ENCODE measurements at places on chromosomes 12 and 14.

DNA sequence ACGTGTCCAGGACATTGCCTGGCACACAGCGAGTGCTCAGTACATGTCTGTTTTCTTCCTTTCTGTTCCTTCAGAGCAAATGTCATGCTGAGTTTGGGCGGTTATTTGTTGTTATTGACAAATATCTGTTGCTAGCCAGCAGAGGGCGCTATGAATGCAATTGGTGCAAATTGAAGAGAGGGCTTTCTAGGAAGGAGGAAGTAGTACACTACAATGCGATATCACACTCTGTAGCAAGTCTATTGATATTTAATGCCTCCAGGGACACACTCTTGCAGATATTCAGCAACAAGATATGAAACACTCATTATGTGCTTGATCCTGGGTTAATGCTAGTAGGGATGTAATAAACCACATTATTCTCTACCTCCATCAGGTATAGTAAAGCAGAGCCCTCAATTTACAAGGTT lies 267.3 kb upstream of the SRRM4 start:
- no peak for DNase-seq

DNA sequence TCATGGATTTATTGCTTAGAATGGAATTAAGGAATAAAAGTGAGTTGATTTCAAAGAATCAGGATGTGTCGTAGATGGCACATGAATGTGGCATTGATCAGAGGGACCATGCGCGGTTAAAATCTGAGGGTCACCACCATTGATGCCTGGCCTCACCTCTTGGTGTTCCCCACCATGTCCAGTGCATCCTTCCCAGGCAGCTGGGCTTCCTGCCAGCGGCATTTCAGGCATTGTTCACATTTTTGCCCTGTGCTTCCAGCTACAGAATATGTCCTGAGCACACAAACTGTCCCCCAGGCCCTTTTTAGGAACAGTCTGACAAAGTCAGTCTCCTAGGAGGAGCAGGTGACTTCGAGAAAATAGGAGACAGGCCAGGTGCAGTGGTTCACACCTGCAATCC lies 42.0 kb upstream of the TSPAN9 start:
- no peak for DNase-seq

GRCh38 chr14:91371011-91371989 lies 46.3 kb downstream of the CCDC88C start:
- no peak for DNase-seq

- DNase-seq: no peak
These were observed 145.0 kb downstream of the SAMD4A start for GRCh38 chr14:54711812-54712464.

- DNase-seq: no peak
These were observed 372.9 kb upstream of the TMEM132C start for GRCh38 chr12:127893895-127894609.

GRCh38 chr12:110993434-110993833 lies 73.1 kb upstream of the MYL2 start:
- DNase-seq: no peak

DNA sequence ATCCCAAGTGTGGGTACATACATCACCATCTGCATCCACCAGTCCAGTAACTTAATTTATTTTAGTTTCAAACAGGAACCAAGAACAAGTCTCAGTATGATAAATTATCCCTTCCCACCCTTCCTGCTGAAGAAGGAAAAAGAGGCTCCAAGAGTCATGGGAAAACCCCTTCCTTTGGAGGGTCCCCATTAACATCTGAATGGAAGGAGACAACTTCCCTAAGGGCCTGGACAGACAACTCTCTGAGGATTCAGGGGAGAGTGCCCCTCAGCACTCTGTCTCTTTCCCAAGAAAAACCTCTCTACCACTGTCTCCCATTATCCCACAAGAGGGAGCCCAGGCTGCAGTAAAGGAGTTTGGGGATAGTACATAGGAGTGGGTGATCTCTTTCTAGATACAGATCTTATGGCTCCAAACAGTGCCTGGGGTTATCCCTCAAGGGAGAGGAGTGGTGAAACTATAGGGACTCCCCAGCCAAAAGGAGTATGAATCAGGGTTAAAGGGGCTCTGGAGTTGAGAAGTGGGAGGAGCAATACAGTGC lies 6.2 kb downstream of the WNT10B start:
- DNase-seq: no peak

DNA sequence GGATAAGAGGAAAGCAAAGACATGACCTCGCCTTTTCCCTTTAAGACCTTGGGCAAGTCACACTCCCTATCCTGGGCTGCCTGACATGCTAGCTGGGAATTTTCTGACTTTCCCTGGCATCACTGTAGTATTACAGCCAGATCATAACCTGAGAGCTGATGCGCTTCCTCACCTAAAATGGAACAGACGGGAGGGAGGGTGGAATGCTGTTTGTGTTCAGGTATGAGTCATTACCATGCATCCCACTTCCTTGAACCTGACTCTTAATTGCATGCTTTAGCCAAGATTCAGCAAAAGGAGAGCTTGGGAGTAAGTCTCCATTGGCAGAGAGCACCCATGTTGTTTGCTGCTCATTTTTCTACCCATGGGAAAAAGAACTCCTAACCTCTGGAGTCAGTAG lies 156.5 kb downstream of the KCNK10 start:
- no peak for DNase-seq

GRCh38 chr12:27252934-27253333 lies 8.8 kb downstream of the STK38L start:
- no peak for DNase-seq

DNA sequence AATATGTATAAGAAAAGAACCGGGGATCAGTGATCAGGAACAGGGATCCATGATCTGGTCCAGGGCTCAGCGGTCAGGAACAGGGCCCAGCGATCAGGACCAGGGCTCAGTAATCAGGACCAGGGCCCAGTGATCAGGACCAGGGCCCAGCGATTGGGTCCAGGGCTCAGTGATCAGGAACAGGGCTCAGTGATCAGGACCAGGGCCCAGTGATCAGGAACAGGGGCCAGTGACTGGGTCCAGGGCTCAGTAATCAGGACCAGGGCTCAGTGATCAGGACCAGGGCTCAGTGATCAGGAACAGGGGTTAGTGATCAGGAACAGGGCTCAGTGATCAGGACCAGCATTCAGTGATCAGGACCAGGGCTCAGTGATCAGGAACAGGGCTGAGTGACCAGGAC lies 56.3 kb downstream of the TMEM121 start:
- DNase-seq: no peak

DNA sequence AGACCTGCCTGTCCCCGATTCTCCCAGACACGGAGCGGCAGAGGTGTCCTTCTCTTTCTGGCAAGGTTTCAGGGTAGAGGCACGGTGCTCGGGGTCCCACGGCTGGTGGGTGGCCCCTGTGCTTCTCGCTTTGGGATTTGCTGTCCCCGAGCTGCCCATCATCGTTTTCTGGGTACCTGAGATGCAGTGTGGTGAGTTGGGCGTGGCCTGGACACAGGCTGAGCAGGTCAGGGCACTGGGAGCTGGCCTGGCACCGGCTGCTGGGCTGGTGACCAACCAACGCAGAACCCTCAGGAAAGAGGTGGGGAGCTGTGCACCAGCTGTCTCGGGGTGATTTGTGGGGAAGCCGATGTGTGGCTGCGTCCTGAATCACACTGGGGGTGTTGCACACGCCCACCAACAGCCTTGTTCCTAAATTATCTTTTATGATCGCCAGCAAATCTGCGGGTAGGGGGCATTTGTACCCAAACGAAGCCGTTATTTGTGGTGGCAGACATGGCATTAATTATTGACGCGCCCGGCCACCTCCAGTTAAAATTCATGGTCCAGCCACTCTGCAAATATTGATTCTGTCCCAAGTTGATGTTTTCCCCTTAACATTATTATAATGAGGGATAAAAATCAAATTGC lies 61.0 kb downstream of the KIF26A start:
- no peak for DNase-seq

DNA sequence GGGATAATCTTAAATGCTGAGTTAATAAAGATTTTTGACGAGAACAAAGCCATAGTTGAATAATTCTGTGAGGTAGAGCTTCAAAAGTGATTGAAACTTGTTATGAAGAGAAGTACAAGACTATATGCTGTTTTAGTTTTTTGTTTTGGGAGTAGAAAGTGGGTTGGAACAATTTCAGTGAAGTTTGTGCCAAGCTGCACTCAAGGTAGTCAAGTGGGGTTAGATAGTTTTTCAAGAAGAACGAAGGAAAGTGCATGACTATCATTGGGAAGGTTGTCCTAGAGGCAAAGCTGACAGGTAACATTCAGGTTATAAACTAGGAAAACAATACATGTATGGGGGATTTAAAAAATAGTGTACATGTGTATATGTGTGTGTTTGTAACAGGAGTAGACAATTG lies 16.2 kb downstream of the FUT8 start:
- no peak for DNase-seq

DNA sequence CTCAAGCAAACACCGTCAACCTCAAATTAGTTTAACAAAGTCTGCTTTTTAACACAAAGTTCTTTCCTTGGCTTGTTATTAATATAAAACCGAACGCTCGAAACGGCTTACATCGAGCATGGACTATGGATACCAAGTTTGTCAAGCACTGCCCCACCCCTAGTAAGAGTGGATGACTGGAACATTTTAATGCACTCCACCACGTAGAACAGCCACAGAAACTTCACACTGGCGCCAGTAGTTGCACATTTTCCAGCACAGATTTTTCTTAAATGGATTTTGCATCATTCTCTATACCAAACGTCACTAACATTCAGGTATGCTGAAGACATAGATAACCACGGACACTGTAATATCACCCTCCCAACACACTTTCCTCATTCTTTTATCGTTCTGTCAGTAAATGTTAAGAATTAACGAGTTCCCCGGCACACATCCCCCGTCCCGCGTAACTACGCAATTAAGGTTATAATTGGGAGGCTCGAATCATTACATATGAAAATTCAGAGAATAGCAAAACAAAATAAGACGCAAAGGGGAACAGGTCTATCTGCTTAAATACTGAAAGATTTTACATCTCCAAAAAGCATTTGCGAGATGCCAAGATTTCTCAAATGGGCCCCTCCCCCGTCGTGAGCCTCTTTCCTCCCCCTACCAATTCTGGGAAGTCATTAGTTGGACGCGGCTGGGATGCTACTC lies 990 bp downstream of the FERMT2 start:
- no peak for DNase-seq

GRCh38 chr14:50821510-50822464 lies 9.2 kb downstream of the NIN start:
- DNase-seq: no peak

GRCh38 chr12:121903202-121903601 lies 14.6 kb downstream of the PSMD9 start:
- DNase-seq: no peak

DNA sequence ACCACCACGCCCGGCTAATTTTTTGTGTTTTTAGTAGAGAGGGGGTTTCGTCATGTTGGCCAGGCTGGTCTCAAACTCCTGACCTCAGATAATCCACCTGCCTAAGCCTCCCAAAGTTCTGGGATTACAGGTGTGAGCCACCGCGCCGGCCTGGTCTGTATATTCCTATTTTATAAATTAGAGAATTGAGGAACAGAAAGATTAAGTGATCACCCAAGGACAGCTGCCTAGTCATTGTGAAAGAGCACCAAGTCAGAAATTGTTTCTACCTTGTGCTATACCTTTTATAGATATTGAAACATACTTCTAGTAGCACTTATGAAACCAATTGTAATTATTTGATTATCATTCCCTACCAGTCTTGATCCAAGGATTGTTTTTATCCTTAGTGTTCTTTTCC lies 1.9 kb downstream of the KNTC1 start:
- DNase-seq: no peak

DNA sequence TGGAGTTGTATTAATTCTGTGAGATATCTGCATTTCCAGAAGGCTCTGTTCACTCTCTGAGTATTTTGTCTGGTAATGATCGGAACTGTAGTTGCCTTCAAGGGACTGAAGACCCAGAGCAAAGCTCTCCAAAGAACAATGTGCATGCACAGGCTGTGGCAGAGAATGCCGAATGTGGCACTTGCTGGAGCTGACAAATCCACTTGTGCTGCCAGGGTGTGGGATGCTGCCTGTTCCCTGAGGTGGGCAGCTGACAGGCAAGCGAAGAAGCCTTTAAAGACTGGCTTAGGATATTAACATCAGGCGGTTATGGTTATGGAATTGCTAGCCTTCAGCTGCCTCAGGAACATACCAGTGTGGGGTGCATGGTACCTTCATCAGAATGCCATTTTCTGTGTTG lies 419.9 kb upstream of the ATP2B1 start:
- no peak for DNase-seq

DNA sequence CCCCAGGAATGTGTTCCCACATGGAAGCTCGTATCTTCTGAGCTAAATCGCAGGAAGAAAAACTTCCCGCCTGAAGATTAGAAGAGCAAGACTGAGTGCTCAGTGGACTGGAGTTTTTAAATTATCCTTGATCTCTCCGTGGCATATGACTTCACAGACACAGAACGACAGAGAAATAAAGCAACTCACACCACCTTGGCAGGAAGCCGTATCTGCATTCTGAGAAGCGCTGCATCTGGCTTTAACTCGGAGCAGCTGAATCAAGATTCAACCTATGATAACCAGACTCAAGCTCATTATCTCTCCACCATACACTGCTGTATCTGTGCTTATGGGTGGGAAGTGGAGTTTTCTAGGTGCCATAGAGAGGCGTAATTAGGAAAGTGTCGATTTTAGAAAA lies 1482.7 kb downstream of the AACS start:
- DNase-seq: no peak

DNA sequence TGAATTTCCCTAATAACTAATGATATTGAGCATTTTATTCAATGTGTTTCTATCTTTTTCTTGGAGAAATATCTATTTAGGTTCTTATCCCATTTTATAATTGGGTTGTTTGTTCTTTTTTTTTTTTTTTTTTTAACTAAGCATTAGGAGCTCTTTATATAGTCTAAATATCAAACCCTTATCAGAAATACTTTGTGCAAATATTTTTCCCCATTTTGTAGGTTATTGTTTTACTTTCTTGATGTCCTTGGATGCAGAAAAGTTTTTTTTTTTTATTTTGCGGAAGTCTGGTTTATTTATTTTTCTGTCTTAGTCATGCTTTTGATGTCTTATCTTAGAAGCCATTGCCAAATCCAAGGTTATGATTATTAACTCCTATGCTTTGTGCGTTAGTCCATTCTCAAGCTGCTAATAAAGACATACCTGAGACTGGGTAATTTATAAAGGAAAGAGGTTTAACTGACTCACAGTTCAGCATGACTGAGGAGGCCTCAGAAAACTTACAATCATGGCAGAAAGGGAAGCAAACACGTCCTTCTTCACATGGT lies 434.3 kb upstream of the TBX3 start:
- DNase-seq: no peak

GRCh38 chr14:76965232-76965631 lies 63.3 kb downstream of the IRF2BPL start:
- no peak for DNase-seq

DNA sequence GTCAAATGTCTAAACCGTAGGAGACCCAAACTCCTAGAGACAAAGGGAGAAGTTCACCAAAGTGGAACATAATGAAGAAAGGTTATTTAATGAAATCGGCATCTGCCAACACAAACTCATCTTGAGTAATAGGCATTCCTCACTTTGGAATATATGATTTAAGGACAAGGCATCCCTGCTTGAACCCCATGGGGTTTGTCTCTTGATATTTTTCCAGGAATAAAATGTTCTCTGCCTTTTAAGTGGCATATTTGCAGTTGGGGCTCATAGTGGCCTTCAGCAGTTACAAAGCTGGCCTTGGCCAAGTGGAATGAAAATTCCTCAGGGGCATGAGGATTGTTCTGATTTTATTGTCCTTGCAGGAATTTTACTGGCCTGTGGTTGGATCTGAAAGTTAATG lies 7.1 kb downstream of the POP5 start:
- DNase-seq: no peak

- DNase-seq: no peak
These were observed 25.8 kb upstream of the PLXNC1 start for GRCh38 chr12:94122591-94122990.

Measured in activated CD4-positive, CD25-positive, alpha-beta regulatory T cell (primary cell).